ENCODE measurements at places on chromosomes 7 and 10.

DNA sequence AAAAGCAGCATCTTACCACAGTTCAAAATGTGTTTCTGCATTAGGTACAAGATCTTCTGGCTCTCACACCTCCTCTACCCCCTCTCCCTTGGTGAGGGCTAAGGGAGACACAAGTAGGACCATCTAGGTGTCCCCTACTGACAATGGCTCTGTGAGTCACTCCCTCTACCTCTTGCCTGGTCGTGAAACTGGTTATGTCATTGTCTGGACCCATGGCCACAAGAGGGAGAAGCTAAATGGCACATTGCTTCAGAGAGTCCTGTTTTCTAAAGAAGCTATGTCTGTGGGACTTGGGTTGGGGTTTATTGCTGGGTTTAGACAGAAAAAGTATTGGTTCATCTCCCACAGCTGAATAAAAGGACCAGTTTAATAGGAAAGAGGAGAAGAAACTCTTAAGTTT lies 4.0 kb upstream of the PLXNA4 start:
- DNase-seq: no peak

- DNase-seq: no peak
Observed at GRCh38 chr7:15503603-15504290, 58.1 kb downstream of the AGMO start.

GRCh38 chr10:16870331-16870730 lies 53.1 kb upstream of the RSU1 start:
- DNase-seq: no peak

DNA sequence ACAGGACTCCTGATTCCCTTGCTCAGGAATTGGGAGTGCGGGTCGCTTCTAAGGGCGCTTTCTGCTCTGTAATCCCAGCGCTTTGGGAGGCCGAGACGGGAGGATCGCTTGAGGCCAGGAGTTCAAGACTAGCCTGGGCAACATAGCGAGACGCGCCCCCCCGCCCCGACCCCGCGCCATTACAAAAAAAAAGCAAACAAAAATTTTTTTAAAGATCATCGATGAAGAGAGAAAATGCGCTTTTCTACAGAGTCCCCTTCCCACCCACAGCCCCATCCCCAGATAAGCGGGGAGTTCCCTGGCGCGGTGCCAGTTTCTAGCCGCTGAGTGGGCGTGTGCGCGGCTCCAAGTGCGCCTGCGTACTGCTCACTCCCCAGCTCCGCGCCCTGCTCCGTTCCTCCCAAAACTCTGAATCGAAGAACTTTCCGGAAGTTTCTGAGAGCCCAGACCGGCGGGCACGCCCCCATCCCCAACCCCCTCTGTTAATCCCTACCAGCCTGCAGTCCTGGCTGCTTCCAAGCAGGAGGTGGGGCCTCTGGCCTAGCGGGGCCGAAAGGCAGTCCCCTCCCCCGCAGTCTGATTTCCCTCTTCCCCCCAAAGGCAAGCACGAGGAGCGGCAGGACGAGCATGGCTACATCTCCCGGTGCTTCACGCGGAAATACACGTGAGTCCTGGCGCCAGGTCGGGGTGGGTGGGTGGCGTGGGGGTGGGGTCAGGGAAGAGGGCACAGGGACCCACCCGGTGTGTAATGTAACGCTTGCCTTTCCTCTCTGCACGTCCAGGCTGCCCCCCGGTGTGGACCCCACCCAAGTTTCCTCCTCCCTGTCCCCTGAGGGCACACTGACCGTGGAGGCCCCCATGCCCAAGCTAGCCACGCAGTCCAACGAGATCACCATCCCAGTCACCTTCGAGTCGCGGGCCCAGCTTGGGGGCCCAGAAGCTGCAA lies 1.0 kb downstream of the HSPB1 start:
- DNase-seq: peak; percentile 71

DNA sequence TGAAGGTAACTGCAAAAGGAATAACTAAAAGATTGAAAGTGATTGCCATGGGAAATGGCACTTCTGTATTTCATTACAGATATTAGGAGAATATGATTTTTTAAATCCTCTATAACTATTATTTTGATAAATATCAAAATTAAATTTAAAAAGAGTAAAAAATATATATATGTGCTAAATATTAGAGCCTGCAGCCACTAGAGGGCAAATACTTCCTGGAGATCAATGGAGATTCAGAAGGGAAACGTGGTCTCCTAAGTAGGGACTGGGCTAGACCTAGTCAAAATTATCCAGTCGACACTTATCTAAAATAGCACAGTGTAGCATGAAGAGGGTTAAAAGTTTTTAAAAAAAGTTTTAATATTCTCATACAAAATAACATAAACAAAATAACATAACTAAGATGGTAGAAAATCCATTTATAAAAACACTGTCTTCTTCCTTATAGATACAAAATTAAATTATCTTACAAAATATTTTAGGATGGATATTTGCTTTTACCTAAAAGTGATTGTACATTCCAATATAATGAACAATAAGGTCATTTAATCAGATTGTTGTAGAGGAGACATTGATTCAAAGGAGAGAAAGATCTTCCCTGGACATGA lies 434.3 kb downstream of the MDFIC start:
- DNase-seq: no peak

GRCh38 chr10:77593771-77594470 lies 43.7 kb downstream of the KCNMA1 start:
- no peak for DNase-seq

DNA sequence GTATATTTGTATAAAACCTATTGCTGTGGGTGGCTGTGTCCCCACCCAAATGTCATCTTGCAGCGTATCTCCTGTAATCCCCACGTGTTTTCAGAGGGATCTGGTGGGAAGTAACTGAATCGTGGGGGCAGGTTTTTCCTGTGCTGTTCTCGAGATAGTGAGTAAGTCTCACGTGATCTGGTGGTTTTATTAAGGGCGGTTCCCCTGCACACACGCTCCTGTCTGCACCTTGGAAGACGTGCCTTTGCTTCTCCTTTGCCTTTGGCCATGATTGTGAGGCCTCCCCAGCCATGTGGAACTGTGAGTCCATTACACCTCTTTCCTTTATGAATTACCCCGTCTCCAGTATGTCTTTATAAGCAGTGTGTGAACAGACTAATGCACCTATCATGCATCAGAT lies 97.6 kb downstream of the DYNC2I1 start:
- no peak for DNase-seq

- DNase-seq: no peak
Observed at GRCh38 chr10:101293007-101293723, 60.8 kb upstream of the BTRC start.

DNA sequence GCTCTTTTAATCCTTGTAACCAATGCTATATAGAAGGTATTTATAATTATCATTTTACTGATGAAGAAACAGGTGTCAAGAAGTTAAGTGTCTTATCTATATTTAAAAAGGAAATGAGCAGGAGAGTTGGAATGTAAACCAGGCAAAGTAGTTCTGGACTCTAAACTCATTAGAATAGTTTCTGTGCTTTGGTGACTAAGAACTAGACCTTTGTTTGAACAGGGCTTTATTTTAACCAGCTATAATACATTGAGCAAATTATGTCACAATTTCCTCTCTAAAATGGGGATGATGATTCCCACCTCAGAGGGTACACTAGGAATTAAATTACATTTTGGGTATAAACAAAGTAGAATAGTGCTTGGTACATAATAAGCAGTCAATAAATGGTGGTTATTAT lies 236.0 kb downstream of the MAGI2 start:
- DNase-seq: no peak

GRCh38 chr10:43012578-43012977 lies 64.3 kb upstream of the RET start:
- no peak for DNase-seq

GRCh38 chr7:34869057-34869456 lies 168.2 kb downstream of the DPY19L1 start:
- DNase-seq: no peak

DNA sequence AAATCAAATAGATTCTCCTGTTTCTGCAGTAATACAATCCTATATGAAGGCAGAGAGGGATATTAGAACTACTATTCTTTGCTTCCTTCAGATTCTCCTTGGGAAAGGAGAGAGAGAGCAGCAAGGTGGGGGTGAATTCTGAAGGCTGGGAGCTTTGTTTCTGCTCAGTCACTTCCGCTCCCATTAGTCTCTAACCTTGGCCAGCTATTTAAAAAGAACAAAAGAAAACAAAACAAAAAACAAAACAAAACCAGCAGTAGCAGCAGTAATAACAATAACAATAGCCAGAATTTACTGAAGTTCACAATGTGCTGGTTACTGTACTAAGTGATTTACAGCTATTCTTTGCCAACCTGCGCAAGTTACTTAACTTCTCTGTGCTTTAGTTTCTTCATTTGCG lies 9.9 kb downstream of the GPR85 start:
- DNase-seq: no peak

Measured in T-helper 22 cell (primary cell).